ENCODE measurements at places on chromosomes 6 and 20. TPM values are rescaled to one million over a fixed set of nuclear protein-coding genes. Genes with fewer than 3 reads are reported as not detected.

DNA sequence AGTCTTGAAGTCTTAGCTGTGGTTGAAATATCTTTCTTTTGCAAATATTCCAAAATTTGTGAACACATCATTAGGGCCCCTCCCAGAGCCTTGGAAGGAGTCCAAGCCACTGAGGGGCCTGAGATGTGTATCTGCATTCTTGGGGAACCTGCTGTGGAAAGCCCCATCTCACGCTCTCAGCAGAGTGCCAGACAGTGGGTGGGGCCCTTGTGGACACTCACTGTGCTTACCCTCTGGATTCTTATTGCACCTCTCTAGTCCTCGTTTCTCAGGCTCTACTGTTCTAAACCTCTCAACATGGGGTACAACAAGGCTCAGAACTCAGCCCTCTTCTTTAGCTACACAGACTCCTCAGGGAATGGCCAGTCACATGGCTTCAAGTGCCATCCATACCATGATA lies 416.2 kb upstream of the CDH4 start:
- DNase-seq, result no peak

GRCh38 chr20:2518096-2518495 lies 9.4 kb upstream of the ZNF343 start:
- DNase-seq, result no peak

COX4I2 gene
- polyA plus RNA-seq, result 7.8 TPM

PTGIS gene
- 1.6 TPM for polyA plus RNA-seq

DNA sequence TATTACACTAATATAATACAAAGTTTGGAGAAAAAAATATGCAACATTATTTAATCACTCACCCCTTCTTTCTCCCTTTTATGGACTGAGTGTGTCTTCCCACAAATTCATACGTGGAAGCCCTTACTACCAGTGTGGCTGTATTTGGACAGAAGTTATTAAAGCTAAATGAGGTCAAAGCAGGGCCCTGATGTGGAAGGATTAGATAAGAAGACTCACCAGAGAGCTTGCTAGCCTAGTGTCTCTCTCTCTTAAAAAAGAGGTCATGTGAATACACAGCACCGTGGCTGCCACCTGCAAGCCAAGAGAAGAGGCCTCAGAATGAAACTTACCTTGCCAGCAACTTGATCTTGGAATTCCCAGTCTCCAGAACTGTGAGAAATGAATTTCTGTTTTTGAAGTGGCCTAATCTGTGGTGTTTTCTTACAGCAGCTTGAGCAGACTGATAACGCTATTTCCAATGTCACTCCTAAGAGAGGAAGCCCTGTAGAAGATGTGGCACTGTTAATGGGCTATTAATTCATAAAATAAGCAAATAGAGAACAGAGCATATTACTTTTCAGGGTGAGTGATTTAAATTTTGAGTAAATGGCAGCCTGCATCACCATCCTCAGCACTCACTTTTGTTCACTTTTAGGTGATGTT lies 233.4 kb downstream of the TBC1D7 start:
- no peak for DNase-seq

DNA sequence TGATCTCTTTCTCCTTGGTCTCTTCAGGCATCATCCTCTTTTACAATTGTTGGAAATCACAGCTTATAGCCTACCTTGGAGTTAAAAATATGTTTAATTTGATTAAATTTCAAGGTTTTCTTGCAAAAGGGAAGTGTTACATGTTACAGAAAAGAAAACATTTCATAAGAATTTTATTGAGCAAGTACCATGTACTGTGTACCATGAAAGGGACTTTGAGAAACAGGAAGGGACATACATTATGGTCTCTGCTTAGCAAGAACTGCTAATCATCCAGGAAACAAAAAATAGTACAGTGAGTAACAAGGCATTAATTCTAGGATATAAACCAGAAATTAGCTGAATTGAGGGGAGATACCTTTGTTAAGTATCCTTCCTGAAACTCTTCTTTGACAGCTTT lies 145.3 kb upstream of the SPACA1 start:
- no peak for DNase-seq

HNF4A gene
- polyA plus RNA-seq, result 7.4 TPM

DNA sequence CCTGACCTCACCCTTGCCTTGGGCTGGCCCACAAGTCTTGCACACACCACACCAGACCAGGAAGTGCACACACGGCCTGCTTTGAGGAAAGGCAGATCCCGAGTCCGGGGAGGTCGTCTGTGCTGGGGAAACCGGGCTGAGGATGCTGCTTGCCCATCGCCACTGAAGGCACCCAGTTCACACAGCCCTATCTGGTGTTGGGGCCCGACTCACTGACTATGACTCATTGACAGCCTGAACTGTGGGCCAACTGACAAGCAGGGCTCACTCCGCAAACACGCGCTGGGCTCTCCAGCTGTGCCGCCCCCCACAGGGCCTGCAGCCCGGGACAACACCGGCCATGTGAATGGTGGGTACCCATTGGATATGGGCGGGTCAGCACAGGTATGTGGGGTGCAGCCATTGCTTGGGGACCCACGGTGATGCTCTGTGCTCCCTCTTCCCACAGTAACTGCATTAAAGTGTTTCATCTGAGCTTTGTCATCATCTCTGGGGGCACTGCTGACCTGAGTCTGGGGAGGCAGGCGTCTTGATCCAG lies 1.6 kb downstream of the SAMD10 start:
- DNase-seq, result no peak

GRCh38 chr6:152184573-152184916 lies 377.1 kb downstream of the ESR1 start:
- DNase-seq, result no peak

MAP3K4 gene
- polyA plus RNA-seq, result 30.4 TPM

MAPK13 gene
- 20.2 TPM for polyA plus RNA-seq

- DNase-seq, result peak; percentile 12
Measured at GRCh38 chr6:92737983-92738382, 681.4 kb downstream of the EPHA7 start.

ZNF831 gene
- polyA plus RNA-seq, result 0.19 TPM

KIF25 gene
- 0.23 TPM for polyA plus RNA-seq

GRCh38 chr20:49916146-49917002 lies 1.0 kb upstream of the SPATA2 start:
- no peak for DNase-seq

TMEM170B gene
- polyA plus RNA-seq, result 0.49 TPM

DNA sequence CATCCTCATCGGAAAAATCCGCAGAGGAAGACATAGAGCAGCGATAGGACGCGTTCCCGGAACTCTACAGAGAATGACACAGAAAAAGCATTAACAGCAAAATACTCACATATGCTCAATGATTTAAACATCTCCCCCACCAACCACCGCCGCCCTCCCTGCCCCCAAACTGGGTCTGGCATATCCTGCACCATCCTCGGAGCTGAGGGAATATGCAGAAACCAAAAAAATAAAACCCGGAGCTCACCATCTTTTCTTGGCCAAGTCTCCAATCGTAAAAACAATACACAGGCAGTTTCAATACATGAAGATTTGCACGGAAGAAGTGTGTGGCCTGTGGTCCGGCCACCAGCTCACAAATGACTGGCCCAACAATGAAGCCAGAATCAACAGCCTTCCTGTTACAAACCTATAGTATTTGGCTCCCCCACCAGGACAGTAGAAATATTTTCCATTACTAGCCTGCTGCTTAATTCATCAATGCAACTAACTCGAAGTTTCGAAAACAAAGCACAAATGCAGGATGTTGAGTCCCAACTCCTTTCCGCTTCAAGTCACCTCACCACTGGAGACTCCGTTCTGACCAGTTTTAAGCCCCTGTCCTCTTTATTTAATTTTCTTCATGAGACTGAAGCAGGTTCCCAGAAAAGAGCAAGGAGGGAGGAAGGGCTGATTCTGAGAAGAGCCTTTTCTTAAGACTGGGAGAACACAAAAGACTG lies 103.2 kb upstream of the BEND6 start:
- DNase-seq, result peak; percentile 35

MANEA gene
- 0.95 TPM for polyA plus RNA-seq

DNA sequence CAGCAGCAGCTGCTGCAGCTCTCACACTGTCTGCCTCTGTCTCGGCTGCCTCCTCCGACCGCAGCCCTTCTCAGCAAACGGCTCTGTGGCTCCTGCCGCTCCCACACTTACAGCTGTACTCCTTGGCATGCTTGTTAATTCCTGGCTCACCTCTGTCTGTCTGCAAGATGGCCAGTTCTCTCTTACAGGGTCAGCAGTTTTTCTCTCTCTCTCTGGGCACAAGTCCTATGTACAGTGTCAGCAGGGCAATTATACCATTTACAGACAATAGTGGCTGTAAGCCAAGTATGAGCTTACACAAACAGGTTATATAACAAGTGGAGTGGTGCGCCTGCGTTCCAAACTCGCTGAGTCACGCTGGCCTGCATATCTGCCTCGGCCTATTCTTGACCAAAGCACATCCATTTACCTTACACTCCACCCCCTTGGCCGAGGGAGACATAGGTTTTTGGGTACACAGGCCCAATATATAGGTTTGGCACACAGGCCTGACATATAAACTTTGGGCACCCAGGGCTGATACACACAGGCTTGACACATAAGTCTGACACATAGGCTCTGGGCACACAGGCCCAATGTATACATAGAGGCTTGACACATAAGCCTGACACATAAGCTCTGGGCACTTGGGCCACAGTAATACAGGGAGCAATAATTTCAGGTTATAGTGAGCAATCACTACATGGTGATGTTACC lies 4.4 kb downstream of the ZKSCAN3 start:
- peak; percentile 81 for DNase-seq

DNA sequence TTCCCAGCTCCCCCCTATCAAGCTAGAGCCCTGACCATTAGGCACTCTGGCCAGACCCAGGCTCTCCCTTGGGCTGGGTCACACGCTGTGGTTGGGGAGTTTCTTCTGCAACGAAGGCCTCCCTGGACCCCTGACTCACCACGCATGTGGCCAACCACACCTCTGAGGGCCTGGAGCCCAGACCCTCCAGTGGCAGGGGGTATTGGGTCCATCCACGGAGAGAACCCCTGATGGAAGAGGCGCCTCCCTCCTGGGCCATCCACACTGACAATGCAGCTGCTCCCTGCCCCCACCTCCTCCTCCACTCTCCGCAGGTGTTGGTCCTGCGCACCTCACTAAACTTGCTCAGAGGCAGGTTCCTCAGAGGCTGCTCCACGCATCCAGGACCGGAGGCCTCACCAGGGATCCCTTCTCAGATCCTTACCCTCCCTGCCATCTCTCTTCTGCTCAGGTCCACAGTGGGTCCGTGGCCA lies 125.4 kb downstream of the RNASET2 start:
- DNase-seq, result no peak

PBOV1 gene
- polyA plus RNA-seq, result not detected

DNA sequence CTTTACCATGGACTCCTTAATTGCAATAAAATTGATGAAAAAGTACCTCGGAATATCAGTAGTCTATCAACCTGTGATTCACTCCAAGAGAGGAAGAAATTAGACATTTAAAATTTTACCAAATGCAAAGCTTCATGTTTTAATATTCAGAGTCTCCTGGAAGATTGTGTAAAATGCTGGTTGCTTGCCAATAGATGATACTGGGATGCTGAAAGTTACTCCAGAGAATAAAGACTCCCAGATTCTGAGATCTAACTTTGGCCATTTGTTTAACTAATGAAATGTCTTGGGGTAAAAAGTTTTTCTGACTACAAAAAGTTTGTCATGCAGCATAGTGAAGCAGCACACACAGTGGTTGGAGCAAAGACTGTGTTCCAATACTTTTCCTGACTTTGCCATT lies 176.7 kb upstream of the RSPO3 start:
- no peak for DNase-seq

RIMS4 gene
- polyA plus RNA-seq, result 0.08 TPM

GRCh38 chr6:152271776-152272464 lies 365.2 kb downstream of the SYNE1 start:
- DNase-seq, result no peak

MRPL14 gene
- polyA plus RNA-seq, result 12.5 TPM

- DNase-seq, result no peak
Measured at GRCh38 chr6:37021356-37022129, 16.1 kb downstream of the FGD2 start.

- no peak for DNase-seq
Measured at GRCh38 chr20:57991211-57991881, 237.1 kb downstream of the ANKRD60 start.

- DNase-seq, result no peak
Measured at GRCh38 chr6:113011389-113011788, 664.3 kb downstream of the RFPL4B start.

TMC2 gene
- 0.19 TPM for polyA plus RNA-seq

C20orf173 gene
- not detected for polyA plus RNA-seq

DNA sequence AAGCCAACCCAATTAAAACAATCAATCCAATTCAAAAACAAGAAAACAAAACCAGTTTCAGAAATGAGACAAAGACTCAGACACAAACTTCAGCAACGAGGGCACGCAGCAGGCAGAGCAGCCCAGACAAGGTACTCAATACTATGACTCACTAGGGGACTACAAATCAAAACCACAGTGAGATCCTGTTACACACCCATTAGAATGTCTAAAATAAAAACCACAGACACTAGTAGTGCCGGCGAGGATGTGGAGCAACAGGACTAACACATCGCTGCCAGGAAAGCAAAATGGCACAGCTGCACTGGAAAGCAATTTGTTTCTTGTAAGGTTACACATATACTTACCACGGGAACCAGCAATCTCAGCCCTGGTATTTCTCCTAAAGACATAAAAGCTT lies 28.4 kb upstream of the MAS1L start:
- DNase-seq, result no peak

DNA sequence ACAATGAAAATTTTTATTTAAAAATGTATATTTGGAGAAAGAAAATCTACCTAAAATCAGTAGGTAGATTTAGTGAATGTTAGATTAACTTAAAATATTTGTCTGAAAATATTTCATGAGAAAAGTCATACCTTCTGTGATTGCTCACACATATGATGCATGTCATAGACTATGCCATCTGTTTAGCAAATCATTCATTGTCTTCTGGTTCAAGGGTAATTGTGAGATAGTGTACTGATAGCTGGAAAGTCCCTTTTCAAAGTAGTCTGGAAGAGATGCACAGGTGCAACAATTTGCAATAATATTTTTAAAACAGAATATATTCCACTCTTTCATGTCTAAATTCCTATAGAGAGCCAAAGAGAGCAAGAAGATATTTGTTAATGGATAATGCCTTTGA lies 21.0 kb upstream of the RNF217 start:
- DNase-seq, result no peak

AVP gene
- not detected for polyA plus RNA-seq

- peak; percentile 39 for DNase-seq
Measured at GRCh38 chr6:169725125-169726048, 1.1 kb upstream of the PHF10 start.

RSPO3 gene
- polyA plus RNA-seq, result 0.92 TPM

SNX21 gene
- polyA plus RNA-seq, result 22.6 TPM
